ENCODE measurements at places on chromosomes 1 and 21.

DNA sequence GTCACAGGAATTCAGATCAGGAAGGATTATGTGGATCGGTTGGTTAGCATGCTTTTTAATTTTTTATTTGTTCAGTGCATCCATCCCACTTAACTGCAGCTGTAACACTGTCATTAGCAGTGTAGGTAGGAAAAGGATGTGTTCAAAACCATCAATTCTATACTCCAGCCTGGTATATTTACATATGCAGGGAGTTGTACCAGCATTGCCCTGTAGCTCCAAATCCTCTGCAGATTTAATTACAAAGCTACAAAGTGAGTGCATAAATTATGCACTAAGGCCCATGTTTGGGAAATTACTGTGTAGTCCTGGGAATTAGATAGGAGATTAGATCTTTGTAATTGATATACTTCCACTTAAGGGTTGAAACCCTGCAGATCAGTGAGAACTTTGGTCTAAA lies 15.9 kb upstream of the OSBPL9 start:
- no peak for DNase-seq

DNA sequence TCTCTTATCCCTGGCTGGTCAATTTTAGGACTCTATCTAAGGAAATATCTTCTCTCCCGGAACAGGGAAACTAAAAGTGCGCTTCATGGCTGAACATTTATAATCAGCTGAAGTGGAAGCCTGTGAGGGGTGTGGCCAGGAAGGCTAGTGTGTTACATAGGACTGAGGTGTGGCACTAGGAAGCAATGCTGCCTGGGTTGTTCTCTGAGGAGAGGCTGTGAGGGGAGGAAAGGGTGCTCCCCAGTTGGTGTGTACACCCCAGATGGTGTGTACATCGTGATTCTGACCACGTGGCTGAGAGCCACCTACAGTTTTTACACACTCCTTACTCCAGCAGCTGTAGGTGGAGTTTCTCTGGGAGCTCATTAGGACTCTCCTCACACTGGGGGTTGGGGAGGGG lies 16.3 kb downstream of the NTPCR start:
- DNase-seq = no peak

DNA sequence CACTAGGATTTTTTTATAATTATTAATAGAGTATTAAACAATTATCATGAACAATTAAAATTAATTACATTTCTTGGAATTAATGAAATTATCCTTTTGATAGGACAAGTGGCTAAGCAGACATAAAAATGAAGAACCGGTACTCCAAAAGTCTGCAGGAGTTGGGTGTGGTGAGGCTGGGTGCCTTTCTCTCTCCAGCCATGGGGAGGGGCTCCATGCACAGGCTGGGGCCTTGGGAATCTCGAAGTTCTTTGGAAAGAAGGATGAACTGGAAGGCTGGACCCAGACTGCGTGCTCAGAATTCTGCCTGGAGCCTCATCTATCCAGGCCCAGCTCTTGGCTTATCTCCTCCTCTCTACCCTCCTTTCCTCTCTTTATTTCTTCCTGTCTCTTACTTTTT lies 94.1 kb downstream of the ACTL8 start:
- DNase-seq = no peak

GRCh38 chr1:33256471-33257206 lies at the start of gene ZNF362:
Gene ZNF362 (plus strand): TSS chr1:33256492. CDS start chr1:33270575, 14,083 bp downstream.
- DNase-seq = peak; percentile 70

GRCh38 chr1:87355894-87356293 lies 27.2 kb downstream of the LMO4 start:
- no peak for DNase-seq

- no peak for DNase-seq
These were observed 7.2 kb downstream of the INAVA start for GRCh38 chr1:200901796-200902444.

DNA sequence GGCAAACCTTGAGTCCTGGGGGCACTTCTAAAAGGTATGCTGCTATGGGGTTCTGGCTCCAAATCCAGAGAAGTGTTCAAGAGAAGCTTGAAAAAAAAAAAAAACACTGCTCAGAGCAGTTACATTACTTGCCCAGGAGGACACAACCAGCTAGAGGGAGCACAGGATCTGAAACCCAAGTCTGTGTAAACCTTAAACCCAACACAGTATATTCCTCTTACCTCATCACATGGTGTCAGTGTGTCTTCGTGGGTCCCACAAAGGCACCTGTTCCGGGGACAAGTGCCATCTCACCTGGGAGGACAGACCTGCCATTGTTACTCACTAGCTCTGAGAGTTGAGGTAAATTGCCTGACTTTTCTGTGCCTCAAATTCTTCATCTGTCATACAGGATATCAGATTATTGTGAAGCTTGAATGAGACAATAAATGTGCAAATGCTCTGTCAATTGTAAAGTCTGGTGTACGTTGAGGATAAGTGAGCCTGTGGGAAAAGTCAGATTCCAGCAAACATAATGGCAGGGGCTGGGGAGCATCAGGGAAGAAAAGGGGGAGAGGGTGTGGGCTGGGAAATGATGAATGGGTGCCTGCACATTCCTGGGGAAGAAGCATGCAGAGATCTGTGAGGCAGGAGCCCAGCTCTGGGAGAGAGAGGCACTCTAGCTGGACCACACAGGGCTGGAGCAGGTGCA lies 170.4 kb upstream of the ZC3H12A start:
- DNase-seq = no peak

- DNase-seq = peak; percentile 50
These were observed 25.3 kb downstream of the ADAM30 start for GRCh38 chr1:119870917-119871596.

- no peak for DNase-seq
These were observed 633.3 kb upstream of the CAMK1G start for GRCh38 chr1:208950206-208950605.

GRCh38 chr1:3553166-3553939 lies 58.0 kb downstream of the MEGF6 start:
- DNase-seq = no peak

GRCh38 chr1:54409156-54410142 lies 3.3 kb upstream of the SSBP3 start:
- DNase-seq = peak; percentile 28

DNA sequence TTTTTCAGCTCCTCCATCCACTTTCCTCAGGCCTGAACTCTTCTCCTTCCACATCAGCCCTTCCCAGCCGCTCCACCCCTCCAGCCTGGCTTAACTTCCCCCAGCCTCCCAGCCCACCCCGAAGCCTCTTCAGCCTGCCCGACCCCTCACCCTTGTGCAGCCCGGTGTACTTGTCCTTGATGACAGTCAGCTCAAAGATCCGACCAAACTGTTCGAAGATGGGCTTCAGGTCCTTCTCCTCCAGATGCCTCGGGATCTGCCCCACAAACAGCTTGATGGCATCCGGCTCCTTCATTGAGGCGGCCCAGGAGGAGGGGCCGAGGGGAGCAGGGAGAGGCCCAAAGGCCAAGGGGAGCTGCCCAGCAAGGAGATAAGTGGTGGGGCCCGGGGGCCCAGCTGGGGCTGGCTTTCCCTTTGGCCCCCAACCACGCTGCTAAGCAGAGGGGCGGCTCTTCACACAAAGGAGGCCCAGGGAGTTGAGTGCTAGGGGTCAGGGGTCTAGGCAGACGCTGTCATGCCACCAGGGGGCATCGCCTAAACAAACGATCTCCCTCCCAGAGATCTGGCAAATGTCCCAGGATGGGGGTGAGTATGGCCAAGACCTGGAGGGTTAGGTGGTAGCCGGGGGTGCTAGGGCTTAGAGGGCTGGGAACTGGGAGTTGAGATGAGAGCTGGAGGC lies 738 bp downstream of the CELF3 start:
- no peak for DNase-seq

GRCh38 chr1:223109581-223110026 lies 33.4 kb downstream of the TLR5 start:
- DNase-seq = no peak

DNA sequence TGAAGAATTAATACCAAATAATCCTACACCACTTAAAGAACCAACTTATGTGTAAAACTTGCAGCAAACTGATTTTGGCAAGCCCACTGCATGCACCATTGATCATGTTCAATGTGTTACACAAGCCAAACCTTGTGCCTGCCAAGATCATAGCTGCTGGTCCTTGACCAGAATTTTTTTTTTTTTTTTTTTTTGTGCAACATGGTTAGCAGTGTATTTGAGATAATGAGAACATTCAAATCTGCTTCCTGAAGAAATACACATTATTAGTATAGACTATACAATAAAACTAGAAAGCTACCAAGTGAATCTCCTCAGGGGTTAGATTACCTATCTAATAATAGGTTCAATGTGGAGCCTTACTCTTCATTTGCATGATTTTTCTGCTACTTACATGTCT lies 421.0 kb downstream of the MRPL39 start:
- no peak for DNase-seq

DNA sequence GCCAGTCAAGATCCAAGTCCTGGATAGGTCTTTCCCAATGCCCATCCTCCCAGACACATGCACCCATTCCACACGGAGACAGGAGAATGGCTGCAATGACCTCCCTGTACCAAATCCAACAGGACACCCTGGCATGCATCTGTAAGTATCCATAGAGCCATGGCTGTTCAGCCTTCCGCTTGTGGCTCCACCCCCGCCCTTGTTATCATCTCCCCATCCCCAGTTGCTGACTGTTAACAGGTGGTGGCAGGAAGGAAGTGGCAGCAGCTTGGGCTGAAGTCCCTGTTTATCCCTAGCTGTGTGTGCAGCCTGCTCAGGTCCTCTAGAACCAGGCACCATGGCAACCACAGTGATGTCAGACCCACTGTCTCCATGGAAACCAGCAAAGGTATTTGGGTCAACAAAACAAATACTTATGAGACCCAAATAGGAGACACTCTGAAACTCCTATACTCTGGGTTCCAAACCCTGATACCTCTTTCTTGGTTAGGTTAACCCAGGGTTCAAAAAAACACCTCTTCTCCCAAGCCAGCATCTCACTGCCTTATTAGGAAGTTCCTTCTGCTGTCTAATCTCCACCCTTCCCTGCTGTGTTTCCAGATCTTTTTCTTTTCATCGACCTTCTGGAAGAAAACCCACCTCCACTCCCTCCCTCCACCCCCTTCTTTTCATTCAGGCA lies 721 bp downstream of the PBXIP1 start:
- DNase-seq = peak; percentile 85
